NCI-H2081 (cell line): ENCODE measurements at places on chromosomes 3 and 15.

GRCh38 chr15:96274087-96274440, 56.4 kb upstream of the NR2F2 start:
- no peak for DNase-seq

DNA sequence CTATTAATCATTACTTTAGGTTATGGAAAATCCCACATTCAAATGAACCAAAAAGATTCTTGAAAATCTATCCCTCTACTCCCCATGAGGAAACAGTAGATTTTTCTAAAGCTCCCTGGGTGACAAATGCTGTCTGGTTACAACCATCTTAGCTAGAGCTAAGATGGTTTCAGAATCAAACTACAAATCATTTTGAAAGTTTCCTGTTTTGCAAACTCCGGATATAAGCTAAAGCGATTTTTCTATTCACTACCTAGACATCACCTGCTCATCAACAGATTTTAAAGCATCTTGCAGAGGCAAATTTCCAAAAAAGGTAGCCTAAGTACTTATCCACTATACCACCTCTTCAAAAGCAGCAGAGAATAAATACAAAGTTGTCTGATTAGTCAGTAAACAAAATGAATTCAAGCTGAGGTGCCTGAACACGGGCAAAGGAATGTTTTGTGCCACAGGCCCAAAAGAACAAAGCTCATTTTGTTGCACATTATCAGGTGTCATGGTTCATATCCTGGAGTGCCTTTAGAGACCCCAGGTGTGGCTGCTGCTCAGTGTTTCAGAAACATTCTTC, 204.9 kb downstream of the TNIK start:
- DNase-seq = no peak

DNA sequence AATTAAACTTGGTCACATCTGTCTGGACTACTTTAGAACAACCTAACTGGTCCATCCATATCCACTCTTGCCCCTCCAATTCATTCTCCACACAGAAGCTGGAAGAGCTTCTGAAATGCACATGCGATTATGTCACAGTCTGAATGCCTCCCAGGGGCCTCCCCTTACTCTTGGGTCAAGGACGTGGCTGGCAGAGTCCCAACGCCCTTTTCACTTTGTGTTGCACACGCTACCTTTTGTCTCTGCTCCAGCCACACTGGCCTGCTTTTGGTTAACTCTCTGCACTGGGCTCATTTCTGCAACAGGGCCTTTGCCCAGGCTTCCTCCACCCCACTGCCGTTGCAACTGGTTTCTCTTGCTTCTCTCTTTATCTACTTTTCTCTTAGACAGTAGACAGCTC, 245.2 kb downstream of the IL20RB start:
- DNase-seq = no peak

DNA sequence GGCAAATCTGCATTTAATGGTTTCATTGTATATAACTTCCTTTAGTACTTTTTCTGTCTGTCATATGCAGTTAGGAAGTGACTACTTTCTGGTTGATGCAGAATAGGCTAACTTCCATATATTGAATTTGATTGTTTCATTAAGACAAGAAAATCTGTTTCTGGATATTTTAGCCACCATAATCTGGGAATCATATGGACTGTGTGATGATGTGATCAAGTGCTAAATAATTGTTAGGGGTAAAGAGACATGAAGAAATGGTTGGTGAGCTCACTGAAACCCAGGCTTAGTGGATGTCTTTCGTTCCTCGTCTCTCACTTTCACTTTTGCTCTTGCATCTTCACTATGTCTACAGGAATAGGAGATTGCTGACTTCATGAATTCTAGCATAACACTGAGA, 3.5 kb upstream of the MNS1 start:
- DNase-seq = no peak

DNA sequence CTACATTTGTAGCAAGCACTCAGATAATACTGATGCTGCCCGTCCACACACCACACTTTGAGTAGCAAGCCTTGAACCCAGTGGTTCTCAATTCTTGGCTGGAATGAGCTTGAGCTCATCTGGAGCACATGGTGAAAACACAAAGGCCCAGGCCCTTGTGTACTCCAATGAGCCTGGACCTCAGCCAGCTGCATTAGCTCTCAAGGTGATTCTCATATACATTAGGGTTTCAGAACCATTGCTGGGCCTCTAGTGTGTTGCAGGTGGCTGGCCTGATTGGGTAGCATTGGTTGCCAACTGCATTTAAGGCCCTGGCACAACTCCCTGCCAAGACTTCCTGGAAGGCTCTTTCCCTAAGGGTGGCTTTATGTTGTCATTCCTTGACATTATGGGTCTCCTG, 23.4 kb upstream of the ZFAND6 start:
- DNase-seq = peak; percentile 59

GRCh38 chr15:52984507-52984906, 194.4 kb upstream of the ONECUT1 start:
- DNase-seq = no peak

GRCh38 chr15:60137711-60138396, 133.7 kb downstream of the FOXB1 start:
- no peak for DNase-seq
